NCI-H460 (cell line): ENCODE measurements at places on chromosomes 12 and 14.

GRCh38 chr14:56205881-56206280 is 87.7 kb downstream of the PELI2 start:
- no peak for DNase-seq

DNA sequence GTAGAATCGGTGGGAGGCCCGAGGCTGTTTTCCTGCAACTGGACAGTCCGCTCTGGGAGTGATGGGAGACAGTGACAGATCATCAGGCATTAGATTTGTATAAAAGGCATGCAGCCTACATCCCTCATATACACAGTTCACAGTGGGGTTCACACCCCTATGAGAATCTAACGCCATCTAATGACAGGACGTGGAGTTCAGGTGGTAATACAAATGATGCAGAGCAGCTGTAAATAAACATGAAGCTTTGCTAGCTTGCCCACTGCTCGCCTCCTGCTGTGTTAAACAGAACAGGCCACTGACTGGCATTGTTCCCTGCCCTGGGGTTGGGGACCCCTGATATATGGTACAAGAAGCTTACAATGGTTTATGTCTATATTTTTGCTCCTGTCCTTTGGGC is 179.0 kb downstream of the LRFN5 start:
- no peak for DNase-seq

DNA sequence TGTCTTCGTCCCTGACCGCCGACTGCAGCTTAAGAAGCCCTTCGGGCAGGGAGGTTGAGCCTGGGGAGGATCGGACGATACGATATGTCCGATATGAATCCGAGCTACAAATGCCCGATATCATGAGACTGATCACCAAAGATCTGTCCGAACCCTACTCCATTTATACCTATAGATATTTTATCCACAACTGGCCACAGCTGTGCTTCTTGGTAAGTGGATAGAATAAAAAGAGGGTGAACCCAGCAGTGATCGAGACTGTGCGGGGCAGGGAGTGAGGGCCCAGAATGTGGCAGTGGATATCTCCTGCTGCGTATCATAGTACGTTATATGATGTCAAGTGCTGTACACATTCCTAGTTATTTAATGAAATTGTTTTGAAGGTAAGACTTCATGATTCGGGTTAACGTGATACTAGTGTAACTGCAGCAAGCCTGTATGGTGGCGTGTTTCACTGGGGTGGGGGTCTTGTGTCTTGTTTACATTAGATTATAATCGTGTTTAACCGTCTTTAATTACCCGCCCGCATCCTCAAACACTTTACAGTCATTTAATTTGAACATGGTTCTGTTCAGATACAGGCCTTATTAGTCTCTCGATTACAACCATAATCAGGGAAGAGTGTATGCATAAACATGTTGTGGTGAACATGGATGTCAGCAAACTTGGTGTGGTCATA is 1.3 kb downstream of the NAA30 start:
- DNase-seq, result no peak

- DNase-seq, result no peak
These were observed 5.9 kb downstream of the GPR84 start for GRCh38 chr12:54358191-54358944.

- DNase-seq, result no peak
These were observed 59.8 kb downstream of the DIO3 start for GRCh38 chr14:101620821-101621785.

GRCh38 chr12:4215229-4216186 is 58.1 kb upstream of the CCND2 start:
- DNase-seq, result no peak

DNA sequence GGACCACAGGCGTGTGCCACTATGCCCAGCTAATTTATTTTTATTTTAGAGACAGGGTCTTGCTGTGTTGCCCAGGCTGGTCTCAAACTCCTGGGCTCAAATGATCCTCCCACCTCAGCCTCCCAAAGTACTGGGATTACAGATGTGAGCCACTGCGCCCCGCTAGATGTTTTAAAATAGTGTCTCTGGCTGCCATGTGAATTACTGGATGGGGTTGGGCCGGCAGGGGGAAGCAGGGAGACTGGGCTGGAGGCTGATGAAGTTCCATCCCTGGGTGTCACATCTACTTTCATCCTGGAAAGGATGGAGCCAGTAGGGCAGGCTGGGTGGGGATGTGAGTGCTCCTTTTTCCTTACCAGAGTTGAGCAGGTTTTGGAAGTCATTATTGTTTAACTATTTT is 46.1 kb downstream of the DNAH10 start:
- DNase-seq, result peak; percentile 36
